ENCODE measurements at places on chromosomes 5 and 9. TPM values are rescaled to one million over a fixed set of nuclear protein-coding genes. Genes with fewer than 3 reads are reported as not detected.

- no peak for DNase-seq
Observed at GRCh38 chr9:136287960-136288753, 15.7 kb downstream of the CCDC187 start.

The SLF1 gene
- 2.7 TPM for total RNA-seq

DNA sequence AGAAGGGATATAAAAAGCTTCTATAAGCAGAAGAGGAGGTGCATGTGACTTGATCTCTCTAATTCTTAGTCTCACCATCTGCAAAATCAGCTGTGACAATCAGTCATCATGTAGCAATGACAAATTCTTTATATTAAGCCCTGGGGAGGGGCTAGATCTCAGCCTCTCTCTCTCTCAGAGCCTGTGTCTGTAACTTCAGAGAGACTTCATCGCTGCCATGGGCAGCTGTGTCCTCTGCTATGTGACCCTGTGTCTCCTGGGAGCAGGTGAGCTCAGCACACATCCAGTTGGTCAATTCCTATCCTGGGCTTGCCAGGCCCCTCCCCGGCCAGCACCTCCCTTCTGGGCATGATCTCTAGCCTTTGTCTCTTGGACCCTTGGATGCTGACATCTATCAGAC lies 109.6 kb downstream of the ANKRD18B start:
- DNase-seq: no peak

DNA sequence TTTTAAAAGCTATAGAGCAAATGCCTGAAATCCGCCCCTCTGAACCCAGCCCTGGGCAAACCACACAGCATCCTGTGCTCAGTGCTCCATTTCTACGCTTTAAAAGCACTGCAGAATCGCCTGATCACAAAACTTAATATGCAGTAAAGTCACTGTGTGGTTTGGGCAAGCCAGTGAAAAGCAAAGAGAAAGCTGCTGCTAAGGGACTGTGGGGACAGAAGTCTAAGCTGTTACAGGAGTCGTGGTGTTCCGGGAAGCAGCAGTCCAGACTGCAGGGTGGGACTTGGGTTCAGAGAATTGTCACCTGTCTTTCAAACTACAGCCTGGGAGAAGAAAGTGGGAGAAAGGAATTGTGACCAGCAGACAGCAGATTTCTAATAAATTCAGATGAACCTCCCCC lies 8.2 kb downstream of the RAPGEF1 start:
- DNase-seq: no peak

GRCh38 chr9:15612962-15613361 lies 60.1 kb downstream of the CCDC171 start:
- DNase-seq: no peak

DNA sequence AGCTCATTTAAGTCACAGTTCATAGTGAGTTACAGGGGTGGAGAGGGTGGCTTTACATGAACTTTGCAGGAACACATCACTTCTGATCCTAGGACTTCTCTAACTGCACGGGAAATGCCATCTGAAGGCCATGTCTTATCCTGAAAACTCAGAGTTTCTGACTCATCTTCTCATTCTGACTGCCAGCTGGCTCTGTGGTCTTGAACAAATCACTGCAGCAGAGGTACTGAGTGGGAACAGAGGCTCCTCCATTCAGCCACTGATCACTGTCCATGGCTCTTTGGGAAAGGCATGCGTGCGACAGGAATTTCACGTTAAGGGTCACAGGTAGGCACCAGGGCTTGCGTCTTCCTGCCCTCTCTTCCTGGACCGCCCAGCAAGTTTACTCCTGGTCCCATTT lies 114.6 kb upstream of the LRRTM2 start:
- DNase-seq: no peak

DNA sequence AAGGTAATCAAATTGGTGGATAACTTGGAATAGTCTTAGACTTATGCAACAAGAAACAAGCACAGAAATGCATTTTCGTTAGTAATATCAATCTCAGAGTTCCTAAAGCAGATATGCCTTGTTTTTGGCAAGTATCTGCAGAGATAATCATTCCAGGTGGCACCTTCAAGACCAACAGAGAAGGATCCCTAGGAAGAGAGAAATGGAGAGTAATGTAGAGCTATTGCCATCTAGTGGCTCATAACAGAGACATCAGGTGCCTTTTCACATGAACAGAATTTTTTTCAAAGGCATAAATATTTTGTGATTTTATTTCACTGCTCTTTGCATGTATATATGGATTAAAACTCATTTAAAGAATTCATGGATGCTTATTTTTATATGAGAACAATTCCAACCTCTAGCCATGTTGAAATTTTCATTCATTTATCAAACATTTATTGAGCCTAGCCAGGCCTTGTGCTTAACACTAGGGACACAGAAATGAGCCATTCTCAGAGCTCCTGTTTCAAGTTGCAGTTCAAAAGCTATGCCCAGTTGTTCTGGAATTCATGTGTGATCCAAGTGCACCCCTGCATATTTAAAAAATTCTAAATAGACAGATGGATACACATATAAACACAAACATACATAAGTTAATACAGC lies 117.5 kb upstream of the OR13F1 start:
- peak; percentile 9 for DNase-seq

The TTC39B gene
- 10.6 TPM for total RNA-seq

GRCh38 chr5:96659170-96659569 lies 3.0 kb upstream of the CAST start:
- no peak for DNase-seq

DNA sequence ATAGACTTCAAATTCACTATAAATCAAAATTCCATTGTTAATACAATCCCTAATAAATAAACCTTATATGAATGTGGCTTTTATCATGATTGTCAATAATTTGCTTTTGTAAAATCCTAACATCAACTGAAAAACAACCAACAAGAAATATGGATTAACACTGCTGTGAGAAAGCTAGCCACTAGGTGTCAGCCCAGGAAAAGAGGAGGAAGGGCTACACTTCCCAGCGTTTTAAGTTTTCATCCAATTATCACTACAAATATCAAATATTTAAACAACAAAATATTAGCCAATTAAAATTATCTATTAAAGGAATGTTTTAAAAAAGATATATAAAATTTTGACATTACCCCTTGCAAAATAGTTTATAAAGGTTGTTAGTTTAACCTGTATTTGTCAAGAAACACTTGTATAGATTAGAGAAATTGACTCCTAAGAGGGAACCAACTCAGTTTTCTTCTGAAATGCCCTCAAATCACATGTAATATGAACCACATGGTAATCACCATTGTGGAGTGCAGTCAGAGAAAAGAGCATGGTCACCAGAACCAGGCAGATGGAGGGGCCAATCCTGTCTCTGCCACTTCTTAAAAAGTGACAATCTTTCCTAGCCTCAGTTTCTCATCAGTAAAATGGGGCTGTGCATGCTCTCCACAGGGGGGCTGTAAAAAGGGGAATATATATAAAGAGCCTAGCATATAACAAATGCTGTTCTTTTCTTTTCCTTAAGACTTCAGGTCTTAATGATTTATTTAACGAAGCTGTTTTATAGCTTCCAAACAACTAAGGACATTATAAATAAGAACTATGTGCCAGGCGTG lies 188.2 kb downstream of the CRB2 start:
- peak; percentile 7 for DNase-seq

GRCh38 chr9:127092041-127092608 lies 30.3 kb downstream of the ANGPTL2 start:
- DNase-seq: no peak

Measured in kidney epithelial cell (primary cell).